ENCODE measurements at places on chromosomes 6 and 20. TPM values are rescaled to one million over a fixed set of nuclear protein-coding genes. Genes with fewer than 3 reads are reported as not detected.

Gene ZNF165
- 0.45 TPM for total RNA-seq

Gene IPCEF1
- total RNA-seq: not detected

Gene RNF182
- total RNA-seq: 3.9 TPM

Gene PPIL6
- 2.4 TPM for total RNA-seq

Gene ARMC12
- under 0.01 TPM for total RNA-seq

Gene RAE1
- 34.5 TPM for total RNA-seq

Gene AGER
- 1.0 TPM for total RNA-seq

Gene STK4
- 11.9 TPM for total RNA-seq

Gene IMPG1
- not detected for total RNA-seq

Gene CD93
- total RNA-seq: not detected

Gene EPB41L1
- 7.9 TPM for total RNA-seq

Gene SLC17A2
- total RNA-seq: not detected

Gene KCNK15
- total RNA-seq: not detected

Gene GRM4
- total RNA-seq: not detected

Gene TINAG
- total RNA-seq: not detected

Gene ZBTB9
- total RNA-seq: 3.7 TPM

Gene ANKRD66
- not detected for total RNA-seq

Gene DLL1
- total RNA-seq: 0.17 TPM

Gene NFKBIE
- 10.6 TPM for total RNA-seq

Gene UBE2C
- total RNA-seq: 225 TPM

Gene GPLD1
- total RNA-seq: 0.15 TPM

Gene CGA
- total RNA-seq: not detected

Gene DSP
- 0.17 TPM for total RNA-seq

Gene BTN1A1
- total RNA-seq: not detected

Gene GABRR2
- total RNA-seq: not detected

Gene OOEP
- total RNA-seq: not detected

Gene SGK1
- 34.9 TPM for total RNA-seq

Gene BMP5
- 2.0 TPM for total RNA-seq

Gene BTN3A1
- 11.3 TPM for total RNA-seq

Gene TCF15
- under 0.01 TPM for total RNA-seq

Gene CNR1
- 0.45 TPM for total RNA-seq

Gene TFAP2C
- total RNA-seq: not detected

Gene SAYSD1
- 12.0 TPM for total RNA-seq

Gene XKR7
- total RNA-seq: not detected

Gene CAGE1
- not detected for total RNA-seq

Gene SLC4A11
- 0.89 TPM for total RNA-seq

Gene MYLK4
- total RNA-seq: under 0.01 TPM

Gene PRDM13
- not detected for total RNA-seq

Gene IP6K3
- 7.9 TPM for total RNA-seq

Gene BMP6
- 0.15 TPM for total RNA-seq

Gene LPIN3
- 11.6 TPM for total RNA-seq

Gene CDH4
- 10.8 TPM for total RNA-seq

Gene NKX2-2
- total RNA-seq: not detected

Gene BPIFB6
- total RNA-seq: not detected

Gene GMPR
- 1.7 TPM for total RNA-seq

Gene AK9
- 1.3 TPM for total RNA-seq

Gene MTFR2
- 9.2 TPM for total RNA-seq

Gene OTOR
- not detected for total RNA-seq

Gene CRYBG1
- total RNA-seq: 8.2 TPM

Gene HIVEP1
- total RNA-seq: 4.8 TPM

Gene METTL24
- not detected for total RNA-seq

Gene PPP2R5D
- total RNA-seq: 54.3 TPM

Gene SAPCD1
- 5.8 TPM for total RNA-seq

Gene PAK5
- total RNA-seq: under 0.01 TPM

Gene CLVS2
- not detected for total RNA-seq

Gene HLA-DMA
- 2.7 TPM for total RNA-seq

Gene ID4
- total RNA-seq: 0.89 TPM

Gene ADGRF1
- not detected for total RNA-seq
